Central memory CD8-positive, alpha-beta T cell (primary cell): ENCODE measurements at places on chromosomes 1 and 21.

DNA sequence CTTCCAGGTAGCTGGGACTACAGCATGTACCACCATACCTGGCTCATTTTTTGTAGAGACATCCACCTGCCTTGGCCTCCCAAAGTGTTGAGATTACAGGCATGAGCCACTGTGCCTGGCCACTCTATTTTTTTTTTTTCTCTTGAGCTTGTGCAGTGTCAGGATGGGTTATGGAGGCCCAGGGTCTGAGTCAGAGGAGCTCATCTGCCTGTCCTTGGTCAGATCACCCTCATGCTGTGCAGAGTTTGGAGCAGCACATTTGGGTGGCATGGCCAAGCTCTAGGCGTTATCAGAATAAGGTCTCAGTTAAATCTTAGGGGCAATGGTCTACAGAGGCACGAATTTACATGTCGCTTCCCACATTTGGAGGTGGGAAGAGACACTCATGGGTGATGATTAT, 16.9 kb downstream of the METTL13 start:
- no peak overlapping the region for H3K27ac ChIP-seq
- no peak overlapping the region for H3K4me3 ChIP-seq
- no peak for DNase-seq
- no peaks in the 10 kb centered on the region for H3K27me3 ChIP-seq
- H3K4me1 ChIP-seq: peaks cover 8% of the 10 kb centered on the region
- H3K36me3 ChIP-seq: peaks cover 20% of the 10 kb centered on the region

DNA sequence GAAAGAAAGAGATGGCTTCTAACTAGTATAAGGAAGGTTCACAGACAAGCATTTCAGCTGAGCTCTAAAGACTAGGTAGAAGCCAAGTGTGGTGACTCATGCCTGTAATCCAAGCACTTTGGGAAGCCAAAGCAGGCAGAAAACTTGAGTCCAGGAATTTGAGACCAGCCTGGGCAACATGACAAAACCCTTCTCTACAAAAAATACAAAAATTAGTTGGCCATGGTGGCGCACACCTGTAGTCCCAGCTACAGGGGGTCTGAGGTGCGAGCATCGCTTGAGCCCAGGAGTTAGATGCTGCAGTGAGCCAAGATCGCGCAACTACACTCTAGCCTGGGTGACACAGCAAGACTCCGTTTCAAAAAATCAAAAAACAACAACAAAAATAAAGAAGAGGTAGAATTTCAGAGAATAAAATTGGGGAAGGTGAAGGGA, 27.8 kb downstream of the FBXO42 start:
- H3K36me3 ChIP-seq: peaks cover 11% of the 10 kb centered on the region
- H3K4me3 ChIP-seq: no peak overlapping the region
- no peak overlapping the region for H3K27ac ChIP-seq
- no peak for DNase-seq

- no peak for DNase-seq
- no peaks in the 10 kb centered on the region for H3K27me3 ChIP-seq
- no peaks in the 10 kb centered on the region for H3K4me1 ChIP-seq
- no peak overlapping the region for H3K27ac ChIP-seq
Measured at GRCh38 chr1:80359666-80360065, 1353.1 kb upstream of the ADGRL4 start.

GRCh38 chr1:172679000-172679772, 20.3 kb downstream of the FASLG start:
- no peak for DNase-seq
- no peak overlapping the region for H3K27ac ChIP-seq
- peaks cover 2% of the 10 kb centered on the region for H3K36me3 ChIP-seq
- H3K4me1 ChIP-seq: peaks cover 78% of the 10 kb centered on the region
- no peak overlapping the region for H3K4me3 ChIP-seq

- H3K27me3 ChIP-seq: peaks cover 12% of the 10 kb centered on the region
- no peak overlapping the region for H3K4me3 ChIP-seq
- peaks cover 2% of the 10 kb centered on the region for H3K36me3 ChIP-seq
- DNase-seq: no peak
Measured at GRCh38 chr1:94025383-94026340, 95.3 kb downstream of the ABCA4 start.

DNA sequence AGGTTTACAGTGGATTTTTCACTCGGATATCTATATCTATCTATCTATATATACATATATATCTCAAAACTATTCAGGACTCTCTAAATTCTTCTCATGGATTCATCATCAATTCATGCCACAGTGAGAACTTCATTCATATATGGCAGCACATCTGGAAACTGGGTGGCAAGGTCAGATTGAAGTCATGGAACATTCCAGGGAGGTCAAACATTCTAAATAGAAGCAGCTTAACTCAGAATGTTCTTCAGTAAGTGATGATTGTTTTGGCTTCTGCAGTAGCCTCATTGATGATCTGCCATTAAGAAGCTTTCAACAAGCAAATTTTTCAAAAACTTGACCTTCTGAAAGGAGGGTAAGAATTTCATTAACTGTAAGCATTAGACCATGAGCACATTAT, 46.9 kb upstream of the ADAMTS1 start:
- H3K4me3 ChIP-seq: no peak overlapping the region
- no peak overlapping the region for H3K27ac ChIP-seq
- H3K36me3 ChIP-seq: no peaks in the 10 kb centered on the region
- DNase-seq: no peak

DNA sequence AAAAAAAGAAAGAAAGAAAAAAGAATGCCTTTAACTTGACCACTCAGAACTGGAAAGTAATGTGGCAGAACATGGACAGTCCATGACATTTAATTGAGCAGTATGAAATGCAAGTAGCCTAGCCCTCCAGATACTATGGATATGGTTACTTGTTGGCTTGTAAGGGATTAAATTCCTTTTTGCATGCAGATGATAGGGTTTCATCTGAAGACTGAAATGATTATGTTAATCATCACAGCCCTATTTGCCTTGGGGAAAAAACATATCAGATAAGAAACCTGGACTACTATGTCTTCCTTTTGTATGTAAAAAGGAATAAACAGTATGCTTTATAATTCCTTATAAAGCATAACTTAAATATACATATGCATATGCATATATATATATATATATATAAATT, 66.0 kb downstream of the GATAD2B start:
- DNase-seq: no peak
- peaks cover 38% of the 10 kb centered on the region for H3K4me1 ChIP-seq
- no peak overlapping the region for H3K4me3 ChIP-seq
